ENCODE measurements at places on chromosomes 2 and 18.

GRCh38 chr18:59719544-59720181 lies 22.4 kb upstream of the CCBE1 start:
- no peak for DNase-seq

GRCh38 chr2:221494556-221494955 lies 77.5 kb downstream of the EPHA4 start:
- no peak for DNase-seq

DNA sequence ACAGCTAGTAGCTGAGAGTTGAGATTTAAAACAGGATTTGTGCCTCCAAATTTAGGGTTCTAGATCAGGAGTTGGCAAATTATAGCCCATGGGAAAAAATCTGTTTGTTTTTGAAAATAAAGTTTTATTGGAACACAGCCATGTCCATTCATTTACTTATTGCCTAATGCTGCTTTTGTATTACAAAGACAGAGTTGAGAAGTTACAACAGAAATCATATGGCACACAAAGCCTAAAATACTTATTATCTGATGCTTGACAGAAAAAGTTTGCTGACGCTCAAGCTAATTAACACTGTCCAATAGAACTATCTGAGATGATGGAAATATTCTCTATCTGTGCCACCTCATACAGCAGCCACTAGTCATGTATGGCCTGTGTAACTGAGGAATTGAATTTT lies 229.1 kb upstream of the RASGRP3 start:
- DNase-seq = no peak

GRCh38 chr2:27042159-27042661 lies 9.3 kb upstream of the AGBL5 start:
- no peak for DNase-seq

DNA sequence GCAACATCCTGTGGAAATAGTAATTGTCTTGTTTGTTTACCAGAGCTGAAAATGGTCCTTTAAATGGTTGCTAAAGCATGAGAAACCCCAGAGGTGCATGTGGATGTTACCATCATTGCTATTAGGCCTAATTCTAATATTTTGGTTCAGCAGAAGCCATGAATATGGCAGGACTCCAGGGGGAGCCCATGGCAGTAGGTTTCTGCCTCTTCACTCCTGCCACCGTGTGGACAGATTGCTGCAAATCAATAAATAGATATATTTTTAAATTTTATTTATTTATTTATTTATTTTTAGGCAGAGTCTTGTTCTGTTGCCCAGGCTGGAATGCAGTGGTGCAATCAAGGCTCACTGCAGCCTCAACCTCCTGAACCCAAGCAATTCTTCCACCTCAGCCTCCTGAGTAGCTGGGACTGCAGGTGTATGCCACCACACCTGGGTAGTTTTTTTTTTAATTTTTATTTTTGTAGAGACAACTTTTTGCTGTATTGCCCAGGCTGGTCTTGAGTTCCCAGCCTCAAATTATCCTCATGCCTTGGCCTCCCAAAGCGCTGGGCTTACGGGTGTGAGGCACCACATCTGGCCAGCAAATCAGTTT lies 54.9 kb upstream of the CAPN13 start:
- peak; percentile 1 for DNase-seq

DNA sequence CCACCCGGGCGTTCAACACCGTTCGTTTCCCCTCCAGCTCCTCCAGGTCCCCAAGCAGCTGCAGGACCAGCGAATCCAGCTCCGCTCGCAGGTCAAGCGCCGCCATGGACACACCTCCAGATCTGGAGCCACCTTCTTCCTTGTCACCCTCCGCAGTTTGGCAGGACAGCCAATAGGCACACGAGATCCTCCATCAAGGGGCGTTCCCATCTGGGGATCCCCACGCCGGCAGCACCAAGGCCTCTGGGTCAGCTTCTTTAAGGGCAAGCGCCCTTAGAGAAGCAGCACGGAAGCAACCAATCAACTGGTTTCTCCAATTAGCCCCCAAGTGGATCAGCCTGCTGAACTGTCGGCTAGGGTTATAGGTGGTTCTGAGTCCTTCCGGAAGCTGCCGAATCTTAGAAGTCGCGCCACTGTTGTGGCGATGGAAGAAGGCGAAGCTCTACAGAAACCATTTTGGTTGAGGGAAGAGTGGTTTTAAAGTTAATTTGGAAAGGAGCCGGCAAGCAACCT lies 621 bp upstream of the IMP4 start:
- DNase-seq = peak; percentile 71

DNA sequence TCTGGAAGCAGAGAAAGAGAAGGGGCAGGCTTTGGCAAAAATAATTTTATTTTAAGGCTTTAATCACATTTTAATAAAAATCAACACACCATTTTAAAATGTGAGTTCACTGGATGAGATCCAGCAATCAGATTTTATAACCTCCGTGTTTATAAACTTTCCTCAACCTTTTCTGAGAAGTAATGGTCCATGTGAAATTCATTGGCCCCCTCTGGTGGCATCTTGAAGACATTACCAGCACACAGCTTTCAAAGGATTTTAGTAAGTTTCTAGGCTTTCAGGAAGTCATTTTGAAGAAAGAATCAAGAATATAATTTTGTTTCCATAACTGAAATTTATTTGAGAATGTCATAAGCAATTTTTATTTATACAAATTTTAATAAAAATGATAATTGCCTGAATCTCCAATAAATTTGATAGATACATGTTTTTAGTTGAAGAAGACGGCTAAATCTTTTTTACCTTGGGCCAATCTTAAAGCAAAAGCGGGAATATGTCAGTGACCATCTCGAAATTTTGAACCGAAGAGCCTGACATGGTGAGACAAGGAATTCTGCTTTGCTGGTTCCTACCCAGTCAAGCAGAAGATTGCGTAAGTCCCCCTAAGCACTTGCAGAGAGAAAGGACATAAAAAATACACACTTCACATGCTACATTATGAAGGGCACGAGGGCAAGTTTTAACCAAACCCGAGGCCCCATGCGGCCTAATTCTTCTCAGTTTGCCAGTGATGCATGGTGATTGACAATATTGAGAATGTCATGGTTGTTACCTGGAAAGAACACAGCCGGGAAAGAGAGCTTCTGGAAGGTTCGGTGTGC lies 128.4 kb upstream of the CBLN2 start:
- no peak for DNase-seq

DNA sequence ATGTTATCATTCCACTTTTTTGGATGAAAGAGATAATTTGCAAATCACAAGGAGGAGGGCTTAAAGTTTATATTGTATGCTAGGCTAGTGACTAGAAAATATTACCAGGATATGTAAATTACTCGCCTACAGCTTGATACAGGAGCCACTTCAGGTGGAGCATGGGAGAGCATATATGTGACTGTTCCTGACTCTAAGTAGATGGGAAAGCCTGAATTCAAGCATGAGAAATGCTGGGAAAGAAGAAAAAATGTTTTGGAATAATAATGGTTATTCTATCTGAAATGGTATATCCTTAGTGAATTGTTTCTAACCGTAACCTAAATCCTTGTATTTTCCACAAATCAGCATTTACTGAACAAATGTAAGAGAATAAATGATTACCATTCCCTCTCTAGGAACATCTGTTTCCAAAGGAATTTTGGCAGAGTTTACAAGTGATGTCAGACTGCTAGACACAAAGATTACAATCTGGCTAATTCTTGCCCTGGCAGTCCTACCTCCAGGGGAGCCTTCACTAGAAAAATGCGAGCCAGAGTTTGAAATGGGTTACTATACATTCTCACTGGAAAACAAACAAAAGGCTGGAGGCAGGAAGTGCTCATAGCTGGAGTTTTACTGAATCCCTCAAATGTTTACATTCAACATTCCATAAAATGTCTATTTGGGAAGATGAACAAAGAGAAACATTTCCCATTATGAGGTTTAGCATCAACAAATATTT lies 129.4 kb upstream of the MAPRE2 start:
- DNase-seq = no peak

- DNase-seq = peak; percentile 10
These were observed 533.4 kb downstream of the ERBB4 start for GRCh38 chr2:212005085-212005671.
